ENCODE measurements at places on chromosomes 4 and X.

DNA sequence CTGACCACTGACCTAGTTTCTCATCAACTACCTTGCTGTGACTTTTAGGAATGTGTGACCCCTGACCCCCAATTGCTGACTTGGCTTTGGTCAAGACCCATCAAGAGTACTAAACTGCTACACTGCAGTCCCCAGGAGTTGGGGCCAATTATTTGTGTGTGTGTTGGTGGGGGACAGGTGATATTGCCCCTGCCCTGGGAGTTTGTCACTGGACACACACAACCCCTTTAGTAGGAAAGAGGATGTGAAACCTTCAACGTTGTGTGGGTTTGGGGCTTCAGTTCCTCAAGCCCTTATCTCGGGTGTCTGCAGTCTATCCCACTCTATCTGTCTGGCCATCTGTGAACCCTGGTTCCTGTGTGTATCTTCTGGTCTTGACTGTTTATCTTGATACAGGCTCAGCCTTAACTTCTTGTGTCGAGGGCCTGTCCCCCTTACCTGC, 6.5 kb downstream of the SASH3 start:
- DNase-seq = peak; percentile 40

DNA sequence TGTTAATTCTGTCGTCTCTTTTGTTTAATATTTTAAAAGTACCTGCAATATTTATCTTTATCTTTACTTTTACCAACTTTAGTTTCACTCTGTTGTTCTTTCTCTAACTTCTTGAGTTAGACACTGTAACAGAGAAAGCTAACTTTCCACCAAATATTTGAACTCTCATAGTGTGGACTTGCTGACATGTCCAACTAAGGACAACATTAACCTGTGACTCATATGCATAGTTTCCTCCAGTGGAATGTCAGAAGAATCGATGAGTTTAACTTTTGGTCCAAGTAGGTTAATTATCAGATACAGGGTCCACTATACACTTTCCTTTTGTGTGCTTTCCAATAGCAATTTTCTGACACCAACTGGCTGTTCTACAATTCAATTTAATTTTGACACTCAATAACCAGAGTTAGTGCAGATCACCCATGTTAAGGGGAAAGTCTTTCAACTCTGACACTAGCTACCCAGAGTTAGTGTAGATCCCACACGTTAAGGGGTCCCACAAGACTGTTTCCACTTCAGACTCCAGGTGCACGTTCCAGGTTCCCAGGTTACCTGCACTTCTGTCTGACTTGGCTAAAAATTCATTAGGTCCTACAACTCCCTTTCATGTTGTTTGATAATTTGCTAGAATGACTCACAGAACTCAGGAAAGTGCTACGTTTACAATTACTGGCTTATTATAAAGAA, 559.0 kb upstream of the AMOT start:
- no peak for DNase-seq

GRCh38 chr4:76896614-76897535, 1.1 kb downstream of the SOWAHB start:
- DNase-seq = no peak

GRCh38 chr4:17932041-17932440, 89.5 kb downstream of the LCORL start:
- DNase-seq = no peak

DNA sequence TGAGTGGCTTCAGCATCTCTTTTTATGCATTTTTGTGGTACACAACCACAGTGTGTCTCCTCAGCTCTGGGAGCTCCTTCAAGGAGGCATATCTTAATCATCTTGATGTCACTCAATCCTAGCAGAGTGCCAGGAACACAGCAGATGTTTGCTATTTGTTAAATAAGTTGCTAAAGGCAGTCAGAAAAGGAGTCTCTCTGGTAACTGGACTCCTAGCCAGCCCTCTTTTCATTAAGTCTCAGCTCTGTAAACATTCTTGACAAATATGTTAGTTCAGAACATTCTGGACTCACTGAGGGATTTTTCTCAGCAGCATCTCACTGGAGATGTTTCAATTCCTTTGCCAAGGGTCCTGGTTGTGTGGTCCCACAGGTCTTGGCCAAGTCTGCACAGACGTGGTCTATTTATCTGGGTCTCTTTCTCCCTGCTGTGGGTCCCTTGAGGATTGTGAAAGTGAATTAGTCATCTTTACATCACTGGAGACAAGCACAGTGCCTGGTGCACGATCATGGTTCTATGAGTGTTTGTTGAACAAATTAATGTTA, 20.3 kb upstream of the FAM9C start:
- DNase-seq = peak; percentile 11

GRCh38 chr4:3807311-3807710, 41.1 kb downstream of the ADRA2C start:
- no peak for DNase-seq

- DNase-seq = peak; percentile 50
Observed at GRCh38 chr4:53055716-53056403, 193.7 kb downstream of the RASL11B start.

DNA sequence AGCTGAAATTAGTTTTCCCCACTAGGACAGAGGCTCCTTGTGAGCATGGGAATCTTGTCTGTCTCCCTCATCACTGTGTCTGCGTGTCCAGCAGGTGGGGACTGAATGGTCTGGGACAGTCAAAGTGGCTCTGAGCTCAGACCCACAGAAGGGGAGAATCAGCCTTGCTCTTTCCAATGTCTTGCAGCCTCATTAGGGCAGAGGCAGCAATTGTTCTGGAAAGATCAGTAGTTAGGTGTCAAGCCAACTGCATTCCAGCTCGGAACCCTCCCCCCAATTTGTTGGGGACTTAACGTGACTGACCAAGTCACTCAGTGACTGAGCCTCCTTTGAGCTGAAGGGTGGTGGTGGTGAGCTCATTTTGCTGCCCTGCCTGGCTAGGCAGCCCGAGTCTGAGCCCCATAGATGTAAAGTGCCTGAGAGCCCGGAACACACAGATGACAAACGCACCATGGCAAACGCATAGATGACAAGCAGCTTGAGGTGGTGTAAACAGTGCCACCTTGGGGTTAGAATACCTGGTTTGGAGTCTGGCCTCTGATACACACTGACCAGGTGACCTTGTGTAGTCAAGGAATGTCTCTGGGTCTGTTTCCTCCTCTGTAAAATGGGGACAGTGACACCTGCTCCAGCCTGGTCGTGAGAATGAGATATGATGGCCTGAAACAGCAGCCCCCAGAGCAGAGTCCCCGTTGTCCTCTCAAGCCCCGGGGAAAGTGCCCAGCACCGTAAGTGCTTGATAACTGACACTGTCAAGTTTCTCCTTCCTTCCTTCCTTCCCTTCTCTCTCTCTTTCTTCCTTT, 2.7 kb upstream of the SORCS2 start:
- no peak for DNase-seq

GRCh38 chr4:145788755-145789154, 108.8 kb downstream of the C4orf51 start:
- DNase-seq = no peak

DNA sequence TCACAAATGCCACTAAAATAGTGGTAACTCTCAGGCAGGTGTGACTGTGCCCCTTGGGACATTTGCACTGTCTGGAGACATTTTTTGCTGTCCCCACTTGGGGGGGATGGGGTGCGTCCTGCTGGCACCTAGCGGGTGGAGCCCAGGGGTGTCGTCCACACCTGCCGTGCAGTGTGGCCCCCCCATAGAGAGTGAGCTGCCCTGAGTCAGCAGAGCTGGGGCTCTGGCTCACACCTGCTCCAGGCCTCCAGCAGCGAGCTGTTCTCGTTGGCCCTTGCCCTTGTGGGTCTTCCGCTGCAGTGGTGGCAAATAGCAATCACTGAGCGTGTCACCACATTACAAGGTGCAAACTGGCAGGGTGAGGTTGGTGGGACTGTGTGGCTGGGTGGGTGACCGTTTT, 64.6 kb downstream of the CLDN34 start:
- no peak for DNase-seq

GRCh38 chr4:7781366-7781765, 158.3 kb downstream of the AFAP1 start:
- no peak for DNase-seq

DNA sequence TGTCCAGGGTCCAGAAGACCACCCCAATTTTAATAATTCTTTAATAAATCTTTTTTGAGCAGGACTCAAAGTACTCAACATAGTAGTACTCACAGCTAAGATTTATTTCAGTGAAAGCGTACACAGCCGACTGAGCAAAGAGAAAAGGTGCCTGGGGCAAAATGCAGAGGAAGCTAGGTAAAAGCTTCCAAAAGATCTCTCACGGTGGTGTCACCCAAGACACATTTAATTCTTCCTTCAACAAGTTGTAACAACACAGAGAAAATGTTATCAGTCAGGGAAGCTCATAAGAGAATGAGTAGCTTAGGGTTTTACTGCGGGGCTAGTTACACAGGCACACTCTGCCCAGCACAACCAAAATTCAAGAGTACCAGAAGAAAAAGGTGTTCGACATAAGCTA, 201.1 kb downstream of the OPHN1 start:
- DNase-seq = no peak

Data from pons (tissue), 1 donor.